Activated naive CD8-positive, alpha-beta T cell treated with anti-CD3 and anti-CD28 coated beads for 36 hours (primary cell): ENCODE measurements at places on chromosomes 7 and 10.

GRCh38 chr7:112115880-112116279, 90.3 kb downstream of the DOCK4 start:
- no peak for DNase-seq

DNA sequence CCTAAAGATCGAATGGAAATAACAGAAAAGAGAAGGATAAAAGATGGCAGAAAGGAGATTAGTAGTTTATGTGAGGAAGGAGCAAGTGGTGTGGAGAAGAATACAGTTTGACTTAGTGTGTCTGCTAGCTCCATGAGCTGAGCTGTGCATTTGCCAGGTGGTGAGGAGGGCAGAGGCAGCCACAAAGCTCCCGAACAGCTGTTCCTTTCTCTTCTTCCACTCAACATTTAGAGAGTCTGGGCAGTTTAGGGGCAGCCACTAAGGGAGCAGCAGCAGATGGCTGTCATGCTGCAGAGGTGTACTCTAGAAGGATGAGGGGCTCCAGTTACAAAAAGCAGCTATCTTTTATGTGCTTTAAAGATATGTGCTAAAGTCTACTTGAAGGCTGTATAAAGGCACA, 674.4 kb downstream of the GRM8 start:
- no peak for DNase-seq

DNA sequence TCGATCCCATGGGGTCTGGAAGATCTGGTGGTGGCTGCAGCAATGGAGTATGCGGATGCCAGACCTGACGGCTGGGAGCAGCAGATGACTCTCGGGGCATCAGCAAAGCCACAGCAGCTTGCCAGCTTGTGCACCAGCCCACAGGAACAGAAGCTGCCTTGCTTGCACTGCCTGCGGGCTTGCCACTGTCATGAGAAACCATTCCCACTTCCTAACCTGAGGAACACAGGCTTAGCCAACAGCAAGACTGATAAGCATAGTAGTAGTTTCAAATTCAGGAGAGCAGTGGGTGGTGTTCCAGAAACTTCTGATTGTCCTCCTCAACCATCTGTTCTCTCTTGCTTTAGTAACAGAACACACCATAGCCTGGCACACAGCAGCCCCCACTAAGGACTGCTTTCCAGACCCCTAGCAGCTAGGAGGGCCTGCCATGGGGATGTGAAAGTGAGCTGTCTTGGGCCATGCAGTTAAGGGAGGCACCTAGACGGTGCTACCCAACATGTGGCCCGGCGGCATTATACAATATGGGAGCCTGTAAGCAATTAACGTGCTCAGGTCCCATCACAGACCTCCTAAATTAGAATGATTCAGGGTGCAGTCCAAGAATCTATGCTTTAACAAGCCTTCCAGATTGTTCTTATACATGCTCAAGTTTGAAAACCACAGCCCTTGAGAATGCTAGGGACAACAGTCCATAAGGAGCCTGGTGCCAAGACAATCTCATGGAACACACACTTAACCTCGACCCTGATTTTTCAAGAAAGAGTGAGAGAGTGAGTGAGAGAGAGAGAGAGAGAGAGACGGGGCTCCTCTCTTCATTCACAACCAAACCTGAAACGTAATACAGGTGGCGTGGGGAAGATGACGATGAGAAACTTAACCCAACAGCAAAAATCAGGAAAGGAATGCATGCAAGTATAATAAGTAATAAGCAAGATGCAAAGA, 7.1 kb downstream of the ANXA11 start:
- no peak for DNase-seq

DNA sequence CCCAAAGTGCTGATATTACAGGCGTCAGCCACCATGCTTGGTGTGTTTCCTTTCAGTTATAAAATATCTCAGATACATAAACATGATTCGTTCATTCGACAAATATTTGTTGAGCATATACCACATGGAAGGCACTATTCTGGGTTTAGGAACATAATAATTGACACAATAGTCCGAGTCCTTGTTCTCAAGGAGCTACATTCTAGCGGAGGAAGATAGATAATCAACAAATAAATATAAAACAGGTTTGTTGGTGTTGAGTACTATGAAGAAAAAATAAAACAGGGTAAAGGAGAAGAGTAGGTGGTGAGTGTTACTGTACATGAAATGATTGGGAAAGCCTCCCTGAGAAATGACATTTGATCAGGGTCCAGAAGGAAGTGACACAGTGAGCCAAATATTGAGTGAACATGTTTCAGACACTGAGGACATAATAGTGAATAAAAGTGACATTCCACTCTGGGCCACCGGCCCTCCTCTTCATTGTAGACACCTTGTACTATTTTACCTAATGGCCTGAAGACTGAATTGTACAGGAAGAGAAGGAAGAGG, 6.9 kb upstream of the HILPDA start:
- DNase-seq, result no peak

DNA sequence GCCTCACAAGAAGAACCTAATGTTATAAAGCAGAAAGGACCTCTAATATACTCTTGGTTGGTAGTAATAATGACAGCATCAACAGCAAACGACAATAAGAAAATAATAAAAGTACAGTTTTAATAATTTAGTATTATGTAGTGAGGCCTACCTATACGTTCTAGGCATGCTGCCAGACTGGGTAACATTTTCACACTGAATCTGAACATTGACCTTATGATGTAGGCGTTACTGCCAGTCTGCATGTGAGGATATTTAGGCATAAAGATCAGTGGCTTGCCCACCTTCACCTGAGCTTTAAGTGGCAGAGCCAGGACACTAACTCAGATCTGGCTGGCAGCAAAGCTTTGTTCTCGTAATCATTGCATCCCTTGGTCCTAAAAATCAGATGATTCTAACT, 2.5 kb downstream of the FGL2 start:
- DNase-seq, result no peak

GRCh38 chr10:96360766-96361165, 2.0 kb upstream of the OPALIN start:
- no peak for DNase-seq

DNA sequence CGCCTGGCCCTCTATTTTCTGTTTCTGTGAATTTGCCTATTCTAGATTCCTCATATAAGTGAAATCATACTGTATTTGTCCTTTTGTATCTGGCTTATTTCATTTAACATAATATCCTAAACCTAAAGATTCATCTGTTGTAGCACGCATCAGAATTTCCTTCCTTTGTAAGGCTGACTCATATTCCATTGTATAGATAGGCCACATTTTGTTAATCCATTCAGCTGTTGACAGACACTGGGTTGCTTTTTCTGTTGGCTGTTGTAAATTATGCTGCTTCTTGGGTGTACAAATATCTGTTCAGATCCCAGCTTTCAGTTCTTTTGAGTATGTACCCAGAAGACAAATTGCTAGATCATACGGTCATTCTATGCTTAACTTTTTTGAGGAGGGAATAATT, 28.8 kb upstream of the CUL1 start:
- no peak for DNase-seq
